A673 (cell line): ENCODE measurements at places on chromosomes 6 and 20. TPM values are rescaled to one million over a fixed set of nuclear protein-coding genes. Genes with fewer than 3 reads are reported as not detected.

The ARHGAP40 gene
- total RNA-seq, result not detected in 2 replicates

The LY6G5B gene
- total RNA-seq, result 18.9 and 19.4 TPM in 2 replicates

The KHDRBS2 gene
- not detected in 2 replicates for total RNA-seq

The UST gene
- total RNA-seq, result 1.5 and 1.7 TPM in 2 replicates

The SLCO4A1 gene
- total RNA-seq, result 44.5 and 48.8 TPM in 2 replicates

The LY6G6C gene
- 0.42 and 0.80 TPM in 2 replicates for total RNA-seq

The DEFB112 gene
- not detected in 2 replicates for total RNA-seq

The PHACTR1 gene
- total RNA-seq, result 2.6 and 3.7 TPM in 2 replicates

The POU3F2 gene
- total RNA-seq, result 22.8 and 25.5 TPM in 2 replicates

The PGC gene
- not detected in 2 replicates for total RNA-seq

The MUCL3 gene
- not detected in 2 replicates for total RNA-seq

The BNIP5 gene
- not detected in 2 replicates for total RNA-seq

The EYS gene
- total RNA-seq, result 0.47 and 0.50 TPM in 2 replicates

The OR12D3 gene
- not detected in 2 replicates for total RNA-seq

The CTCFL gene
- 0.90 and 1.6 TPM in 2 replicates for total RNA-seq

The WFDC10B gene
- total RNA-seq, result not detected in 2 replicates

The TINAG gene
- total RNA-seq, result not detected in 2 replicates

The SEMG1 gene
- total RNA-seq, result 2.1 and 5.5 TPM in 2 replicates

The AGPAT4 gene
- total RNA-seq, result 10.1 and 12.4 TPM in 2 replicates

The SLC26A8 gene
- total RNA-seq, result not detected in 2 replicates

The GPR6 gene
- total RNA-seq, result not detected in 2 replicates

The GPX5 gene
- not detected in 2 replicates for total RNA-seq

The ZC3H12D gene
- total RNA-seq, result 0.30 and 0.33 TPM in 2 replicates

The GPSM3 gene
- total RNA-seq, result 4.8 and 6.0 TPM in 2 replicates

The FAM217A gene
- total RNA-seq, result not detected in 2 replicates

The SAMD5 gene
- total RNA-seq, result 4.3 and 6.1 TPM in 2 replicates

The STAU1 gene
- 96.2 and 104 TPM in 2 replicates for total RNA-seq

The SLC16A10 gene
- total RNA-seq, result 6.0 and 7.9 TPM in 2 replicates

The RUNX2 gene
- 4.0 and 4.9 TPM in 2 replicates for total RNA-seq

The CYP24A1 gene
- total RNA-seq, result 0.33 and 0.56 TPM in 2 replicates

The GPLD1 gene
- total RNA-seq, result 0.63 and 1.1 TPM in 2 replicates

The TGM2 gene
- total RNA-seq, result 0.43 and 0.85 TPM in 2 replicates

The HTR1E gene
- total RNA-seq, result not detected in 2 replicates

The NKX2-2 gene
- 78.8 and 85.1 TPM in 2 replicates for total RNA-seq

The HEY2 gene
- 0.15 and 0.32 TPM in 2 replicates for total RNA-seq

The UNC93A gene
- total RNA-seq, result not detected in 2 replicates

The TMEM200A gene
- total RNA-seq, result 2.0 and 2.3 TPM in 2 replicates

The HS3ST5 gene
- not detected in 2 replicates for total RNA-seq

The OLIG3 gene
- total RNA-seq, result not detected in 2 replicates

The VSX1 gene
- not detected in 2 replicates for total RNA-seq

The DSP gene
- 0.28 and 0.46 TPM in 2 replicates for total RNA-seq

The TAGAP gene
- total RNA-seq, result 0.11 TPM in 1 of 2 replicates, not detected in the other

The C20orf204 gene
- total RNA-seq, result 2.4 and 2.5 TPM in 2 replicates

The RTN4IP1 gene
- total RNA-seq, result 15.7 and 17.9 TPM in 2 replicates

The MCCD1 gene
- not detected in 2 replicates for total RNA-seq

The PAX1 gene
- 0.09 and 0.50 TPM in 2 replicates for total RNA-seq

The ARFGEF2 gene
- total RNA-seq, result 23.5 and 26.1 TPM in 2 replicates

The MAPK13 gene
- 2.6 and 2.7 TPM in 2 replicates for total RNA-seq

The RPP40 gene
- total RNA-seq, result 28.0 and 30.7 TPM in 2 replicates

The VNN1 gene
- total RNA-seq, result not detected in 2 replicates

The RAB44 gene
- 0.07 TPM in 1 of 2 replicates, not detected in the other for total RNA-seq

The SLC17A9 gene
- 0.17 TPM in 1 of 2 replicates, not detected in the other for total RNA-seq

The PHACTR3 gene
- total RNA-seq, result 0.17 and 0.59 TPM in 2 replicates

The KIAA0408 gene
- total RNA-seq, result 27.7 and 34.7 TPM in 2 replicates

The PACRG gene
- not detected in 2 replicates for total RNA-seq

The NRSN1 gene
- not detected in 2 replicates for total RNA-seq

The PDYN gene
- total RNA-seq, result not detected in 2 replicates

The PNISR gene
- total RNA-seq, result 147 TPM in 2 replicates

The PGBD1 gene
- total RNA-seq, result 11.3 and 11.6 TPM in 2 replicates
